ENCODE measurements at places on chromosomes 2 and 18. TPM values are rescaled to one million over a fixed set of nuclear protein-coding genes. Genes with fewer than 3 reads are reported as not detected.

- no peaks in the 10 kb centered on the region for H3K36me3 ChIP-seq
- H3K4me1 ChIP-seq, result no peaks in the 10 kb centered on the region
- H3K4me3 ChIP-seq, result no peak overlapping the region
- no peak overlapping the region for H3K27ac ChIP-seq
Measured at GRCh38 chr2:47558768-47559684, 156.1 kb downstream of the MSH2 start.

- DNase-seq, result no peak
- H3K4me3 ChIP-seq, result no peak overlapping the region
- no peaks in the 10 kb centered on the region for H3K36me3 ChIP-seq
Measured at GRCh38 chr18:35268821-35269220, 21.2 kb downstream of the ZSCAN30 start.

Gene MEMO1
- 26.1 TPM for total RNA-seq

- H3K36me3 ChIP-seq, result no peaks in the 10 kb centered on the region
- no peak for DNase-seq
- peak overlapping the region; percentile 53 for H3K27ac ChIP-seq
- no peaks in the 10 kb centered on the region for H3K27me3 ChIP-seq
Measured at GRCh38 chr2:224126003-224126402, 86.9 kb upstream of the SERPINE2 start.

DNA sequence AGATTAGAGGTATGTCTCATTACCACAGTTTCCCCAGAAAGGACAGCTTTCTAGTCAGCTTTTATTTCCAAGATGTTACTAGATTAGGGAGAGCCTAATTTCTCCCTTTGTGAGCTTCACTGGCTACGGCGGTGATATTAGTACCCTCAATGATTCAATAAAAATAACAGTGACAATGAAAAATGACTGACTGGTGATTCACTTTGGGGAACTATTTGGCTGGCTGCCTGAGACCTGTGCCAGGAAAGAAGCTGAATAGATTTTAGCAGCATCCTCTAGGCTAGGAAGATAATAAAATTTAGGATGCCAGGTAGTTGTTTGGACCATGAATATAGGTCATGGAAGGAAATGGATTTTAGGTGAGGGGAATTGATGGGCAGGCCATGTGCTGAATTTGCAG, 178.7 kb downstream of the FMNL2 start:
- H3K27me3 ChIP-seq, result no peaks in the 10 kb centered on the region
- no peak overlapping the region for H3K4me3 ChIP-seq
- DNase-seq, result no peak
- H3K27ac ChIP-seq, result no peak overlapping the region
- no peaks in the 10 kb centered on the region for H3K36me3 ChIP-seq

Gene RPRM
- total RNA-seq, result 4.0 TPM

DNA sequence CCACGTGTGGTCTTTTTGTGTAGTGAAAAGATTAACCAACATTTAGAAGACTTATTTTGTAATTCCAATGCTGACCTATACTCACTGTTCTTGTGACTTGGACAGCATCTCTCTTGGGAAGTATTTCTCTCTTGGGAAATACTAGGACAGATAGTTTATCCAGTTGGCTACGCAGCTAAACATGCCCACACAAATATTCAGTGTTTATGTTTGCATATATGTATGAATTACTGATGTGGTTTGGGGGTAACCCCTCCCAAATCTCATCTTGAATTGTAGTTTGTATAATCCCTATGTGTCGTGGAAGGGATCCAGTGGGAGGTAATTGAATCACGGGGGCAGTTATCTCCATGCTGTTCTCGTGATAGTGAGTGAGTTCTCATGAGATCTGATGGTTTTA, 2062.3 kb upstream of the CELF4 start:
- no peaks in the 10 kb centered on the region for H3K4me1 ChIP-seq
- no peak overlapping the region for H3K4me3 ChIP-seq
- no peak overlapping the region for H3K27ac ChIP-seq
- H3K36me3 ChIP-seq, result no peaks in the 10 kb centered on the region

Measured in breast epithelium (tissue), 4 donors.